ENCODE measurements at places on chromosomes 7 and 10. TPM values are rescaled to one million over a fixed set of nuclear protein-coding genes. Genes with fewer than 3 reads are reported as not detected.
A peak's percentile ranks its signal among the peaks of the same experiment; 100 is the strongest.

The NUTM2E gene
- total RNA-seq, result 0.14 TPM

GRCh38 chr10:50653142-50653541 lies 29.4 kb upstream of the SGMS1 start:
- DNase-seq, result peak; percentile 56

DNA sequence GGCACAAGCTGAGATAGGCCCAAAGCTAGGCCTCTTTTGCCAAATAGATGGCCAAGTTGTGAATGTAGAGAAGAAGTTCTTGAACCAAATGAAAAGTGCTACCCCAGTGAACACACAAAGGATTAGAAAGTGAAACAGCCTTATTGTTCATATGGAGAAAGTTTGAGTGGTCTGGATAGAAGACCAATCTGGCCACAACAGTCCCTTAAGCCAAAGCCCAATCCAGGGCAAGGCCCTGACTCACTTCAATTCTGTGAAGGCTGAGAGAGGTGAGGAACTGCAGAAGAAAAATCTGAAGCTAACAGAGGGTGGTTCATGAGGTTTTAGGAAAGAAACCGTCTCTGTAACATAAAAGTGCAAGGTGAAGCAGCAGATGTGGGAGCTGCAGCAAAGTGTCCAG lies 18.7 kb upstream of the ATP6V0A4 start:
- DNase-seq, result no peak

DNA sequence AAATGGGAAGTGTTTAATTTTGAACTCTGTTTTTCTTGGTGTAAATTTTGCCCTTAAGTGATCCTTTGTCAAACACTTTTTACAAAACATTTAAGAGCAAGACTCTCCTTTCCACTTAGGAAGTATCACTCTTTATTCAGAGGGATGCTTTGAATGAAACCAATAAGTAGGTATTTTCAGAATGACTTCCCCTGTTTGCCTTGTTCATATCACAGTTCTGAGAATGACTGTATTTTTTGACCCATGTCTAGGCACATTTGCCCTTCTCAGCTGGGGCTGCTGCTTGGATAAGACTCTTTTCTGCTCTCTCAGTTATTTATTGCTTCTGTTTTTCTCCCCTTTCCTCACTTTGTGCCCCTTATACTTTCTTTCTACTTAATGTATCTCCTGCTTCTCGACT lies 98.2 kb downstream of the CCNY start:
- DNase-seq, result no peak

DNA sequence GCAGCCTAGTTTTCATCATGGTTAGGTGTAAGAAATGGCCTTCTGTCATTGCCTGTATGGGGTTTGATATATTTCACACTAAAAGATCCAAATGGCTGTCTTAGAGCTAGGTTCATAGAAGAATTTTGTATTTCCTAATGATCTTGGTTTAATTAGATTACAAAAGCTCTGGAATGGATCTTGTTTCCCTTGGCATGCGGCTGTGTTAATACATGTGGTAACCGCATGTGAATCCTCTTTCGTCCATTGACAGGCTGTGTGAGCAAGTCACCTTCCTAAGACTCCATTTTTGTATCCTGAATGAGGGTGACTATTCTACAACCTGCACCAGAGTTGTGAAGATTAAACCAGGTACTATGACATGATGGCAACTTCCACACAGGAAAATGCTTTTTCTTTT lies 12.4 kb upstream of the FZD1 start:
- no peak for DNase-seq

DNA sequence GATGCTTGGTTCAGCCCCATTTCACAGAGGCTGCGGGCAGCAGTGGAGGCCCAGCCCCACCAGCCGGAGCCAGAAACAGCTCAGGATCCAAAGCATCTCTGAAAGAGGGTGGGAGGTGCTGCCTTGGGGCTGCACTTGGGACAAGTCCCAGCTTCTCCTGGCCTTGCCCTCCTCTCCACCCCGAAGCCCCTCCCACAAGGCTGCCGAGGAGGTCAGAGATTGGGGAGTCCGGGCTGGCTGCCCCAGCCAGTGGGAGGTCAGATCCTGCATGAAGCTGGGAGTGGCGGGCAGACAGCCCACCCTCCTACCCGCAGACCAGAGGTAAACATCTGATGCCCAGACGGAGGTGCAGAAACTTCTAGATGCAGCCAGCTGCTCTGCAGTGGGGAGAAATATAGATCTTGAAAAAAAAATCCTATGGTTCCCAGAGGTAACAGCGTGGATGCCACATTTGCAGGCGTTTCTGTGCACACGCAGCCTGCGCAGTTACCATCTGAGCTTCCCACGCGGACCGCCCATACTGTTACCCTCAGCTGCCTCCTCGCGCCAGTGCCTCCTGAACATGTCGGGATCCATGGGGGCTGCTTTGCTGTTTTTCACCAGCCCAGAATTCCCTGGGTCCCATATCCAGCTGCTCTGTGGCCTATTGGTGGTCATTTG lies 36.9 kb upstream of the GNA12 start:
- no peak for DNase-seq

- no peak for DNase-seq
Measured at GRCh38 chr7:157457355-157458253, 120.8 kb downstream of the DNAJB6 start.

The SMARCD3 gene
- total RNA-seq, result 27.8 TPM

The FBXL13 gene
- total RNA-seq, result 0.43 TPM

The PCDH15 gene
- 0.07 TPM for total RNA-seq

DNA sequence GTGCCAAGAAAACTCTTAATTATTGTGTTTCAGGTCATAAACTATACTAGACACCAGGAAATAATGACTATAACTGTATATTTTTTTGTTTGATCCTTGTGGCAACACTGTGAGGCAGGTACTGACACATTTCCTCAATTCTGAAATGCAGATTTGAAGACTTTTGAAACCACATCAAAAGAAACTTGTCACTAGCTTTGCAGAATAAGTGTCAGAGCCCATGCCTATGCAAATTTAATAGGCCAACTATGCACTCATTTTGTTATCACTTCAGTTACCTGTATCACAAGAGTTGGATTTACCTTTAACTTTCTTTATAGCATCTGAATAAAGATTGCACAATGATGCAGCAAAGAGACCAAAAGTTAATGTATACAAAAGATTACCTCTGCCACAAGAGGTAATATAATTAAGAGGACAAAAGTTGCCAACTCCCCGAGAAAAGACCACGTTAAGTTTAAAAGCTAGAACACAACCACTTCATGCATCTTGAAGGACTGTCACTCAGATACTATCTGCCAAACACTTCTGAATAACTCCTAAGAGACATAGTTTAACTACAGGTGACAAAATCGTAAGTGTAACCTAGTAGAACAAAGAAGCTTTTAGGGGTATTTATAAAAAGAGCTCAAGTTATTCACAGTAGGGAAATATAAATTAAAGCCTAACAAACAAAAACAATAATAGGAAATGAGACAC lies 80.5 kb downstream of the ELAPOR2 start:
- no peak for DNase-seq

GRCh38 chr10:4101918-4102654 lies 317.1 kb upstream of the KLF6 start:
- DNase-seq, result no peak

GRCh38 chr10:113259576-113260226 lies 293.2 kb upstream of the HABP2 start:
- DNase-seq, result no peak

DNA sequence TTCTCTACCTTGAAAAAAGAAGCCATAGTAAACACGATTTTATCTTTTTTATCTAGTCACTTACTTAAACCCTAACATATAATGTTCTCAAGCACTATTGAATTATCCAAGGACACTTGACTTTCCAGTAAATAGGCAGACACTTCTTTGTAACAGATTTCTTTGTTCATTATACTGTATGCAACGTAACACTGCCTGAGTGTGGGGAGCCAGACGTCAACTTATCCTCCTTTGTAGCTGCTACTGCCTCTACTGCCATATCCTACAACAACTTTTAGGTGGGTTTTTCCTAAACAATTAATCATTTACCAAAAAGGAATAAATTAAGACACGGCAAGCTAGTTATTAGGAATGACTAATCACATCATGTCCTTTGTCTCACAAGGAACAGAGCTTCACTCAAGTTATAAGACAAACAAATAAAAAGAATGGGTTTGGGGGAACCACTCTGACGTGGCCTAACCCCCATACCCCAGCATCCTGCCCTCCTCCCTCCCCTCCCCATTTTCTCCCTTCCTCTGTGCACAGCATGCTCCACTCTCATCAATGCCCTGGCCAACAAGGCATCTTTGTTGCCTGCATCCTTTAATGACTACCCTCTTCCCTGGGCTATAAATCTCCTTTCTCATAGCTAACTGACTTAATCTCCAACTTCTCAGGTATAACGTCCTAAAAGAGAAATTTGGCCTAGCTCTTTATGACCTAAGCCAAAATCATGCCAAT lies 43.3 kb downstream of the DOCK4 start:
- DNase-seq, result no peak

GRCh38 chr7:71389976-71390375 lies 258.0 kb downstream of the GALNT17 start:
- DNase-seq, result no peak

GRCh38 chr7:74051193-74051592 lies 23.2 kb downstream of the ELN start:
- DNase-seq, result no peak

GRCh38 chr7:69768986-69769595 lies 170.8 kb downstream of the AUTS2 start:
- no peak for DNase-seq

DNA sequence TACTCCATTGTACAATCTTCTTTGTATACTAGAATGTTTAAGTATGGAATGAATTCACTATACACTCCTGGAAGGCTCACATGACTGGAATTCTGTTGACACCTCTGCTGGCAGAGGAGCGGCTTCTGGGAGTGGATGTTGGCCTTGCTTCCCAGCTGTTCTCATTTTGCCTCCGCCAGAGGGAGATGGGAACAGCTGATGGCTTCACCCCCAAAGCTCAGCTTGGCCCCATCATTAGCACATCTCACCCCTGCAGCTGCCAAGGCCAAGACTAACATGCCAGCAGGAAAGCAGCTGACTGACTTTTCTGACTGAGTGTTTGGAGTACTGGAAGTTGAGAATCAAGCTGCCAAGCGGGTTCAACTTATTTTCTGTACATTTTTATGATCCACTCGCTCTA lies 15.1 kb downstream of the ADAM12 start:
- DNase-seq, result no peak

- DNase-seq, result no peak
Measured at GRCh38 chr7:76198202-76198601, 3.5 kb upstream of the SRRM3 start.

GRCh38 chr10:78657163-78657861 lies 411.5 kb upstream of the ZMIZ1 start:
- peak; percentile 69 for DNase-seq

DNA sequence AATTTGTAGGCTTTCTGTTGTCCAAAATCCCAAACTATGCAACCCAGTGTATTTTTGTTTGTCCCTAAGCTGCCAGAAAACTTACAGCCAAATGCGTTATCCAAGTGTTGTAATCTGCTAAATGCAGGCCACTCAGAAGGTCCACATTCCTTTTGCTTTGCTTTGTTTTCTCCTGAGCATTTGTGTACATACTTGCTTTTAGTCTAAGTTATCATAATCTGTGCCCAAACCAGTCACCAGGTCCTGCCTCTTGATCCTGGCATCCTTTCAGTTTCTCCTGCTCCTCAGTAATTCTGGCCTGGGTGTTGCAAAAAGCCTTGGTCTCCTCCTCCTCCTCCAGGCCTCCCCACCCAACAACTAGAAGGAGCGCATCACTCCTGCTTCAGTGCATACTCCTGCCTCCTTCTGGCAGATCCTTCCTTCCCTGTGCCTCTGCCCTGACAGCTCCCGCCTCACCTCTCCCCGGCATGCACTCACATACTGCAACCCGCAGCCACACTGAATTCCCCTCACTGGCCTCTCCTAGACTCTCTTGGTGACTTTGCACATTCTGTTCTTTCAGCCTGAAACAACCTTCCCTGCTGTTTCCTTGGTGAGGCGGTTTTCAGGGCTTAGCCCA lies 2.3 kb downstream of the DENND2A start:
- DNase-seq, result no peak

The DDC gene
- 75.9 TPM for total RNA-seq

The PRRT4 gene
- 0.43 TPM for total RNA-seq

DNA sequence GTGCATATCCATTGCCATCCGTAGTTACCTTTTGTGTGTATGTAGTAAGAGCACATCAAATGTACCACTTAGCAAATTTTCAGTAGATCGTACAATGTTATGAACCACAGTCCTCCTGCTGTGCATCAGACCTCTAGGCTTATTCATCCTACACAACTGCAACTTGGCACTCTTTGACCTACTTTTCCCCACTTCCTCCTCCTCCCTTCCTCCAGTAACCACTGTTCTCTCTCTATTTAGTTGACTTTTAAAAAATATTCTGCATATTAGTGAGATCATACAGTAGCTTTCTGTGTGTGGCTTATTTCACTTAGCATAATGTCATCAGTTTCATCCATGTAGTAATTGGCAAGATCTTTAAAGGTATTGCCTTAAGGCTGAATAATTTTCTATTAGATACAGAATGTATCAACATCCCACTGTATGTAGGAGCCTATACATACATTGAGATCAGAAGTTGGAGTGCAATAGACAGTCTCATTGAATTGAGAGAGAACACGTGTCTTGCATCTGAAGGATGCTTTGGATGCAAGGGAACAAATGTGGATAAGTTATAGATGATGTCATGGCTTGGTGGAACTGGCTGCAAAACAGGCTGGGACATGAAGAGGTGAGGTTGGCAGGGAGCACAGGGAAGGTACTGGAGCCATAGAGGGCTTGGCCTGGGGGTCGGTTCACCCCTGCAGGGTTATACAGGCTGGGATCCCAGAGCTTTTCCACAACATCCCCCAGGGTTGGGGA lies 83.0 kb upstream of the FAM180A start:
- no peak for DNase-seq

DNA sequence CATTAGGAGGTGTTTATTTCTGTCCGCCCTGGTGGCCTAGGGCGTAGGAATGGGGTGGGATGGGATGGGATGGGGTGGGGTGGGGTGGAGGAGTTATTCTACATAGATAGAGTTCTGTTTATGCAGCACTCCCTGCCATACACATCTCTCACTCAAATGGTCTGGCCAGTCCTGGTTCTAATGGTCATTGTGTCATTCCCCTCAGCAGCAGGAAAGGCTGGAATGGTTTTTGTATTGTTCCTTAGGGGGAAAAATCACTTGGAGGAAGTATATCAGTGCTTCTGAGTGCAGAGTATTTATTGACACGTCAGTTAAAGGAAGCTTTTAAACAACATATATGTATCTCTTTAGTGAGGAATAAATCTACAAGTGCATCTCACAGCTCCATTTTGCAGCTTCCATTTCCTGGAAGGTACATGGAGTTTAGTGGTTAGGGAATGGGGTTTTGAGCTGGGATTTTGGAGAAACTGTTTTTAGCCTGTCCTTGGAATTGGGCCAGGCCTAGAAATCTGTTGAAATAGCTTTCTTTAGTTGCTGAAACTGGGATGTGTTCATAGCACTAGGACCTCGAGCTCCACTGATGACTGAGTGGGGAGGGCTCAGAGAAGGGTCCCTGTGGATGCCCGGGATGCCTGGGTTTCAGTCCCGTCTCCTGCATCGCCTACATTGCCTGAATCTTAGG lies 8.3 kb downstream of the TSPAN14 start:
- no peak for DNase-seq

The GIMAP7 gene
- not detected for total RNA-seq

The AOAH gene
- not detected for total RNA-seq

- no peak for DNase-seq
Measured at GRCh38 chr10:112585960-112586359, 138.9 kb downstream of the VTI1A start.
